ENCODE measurements at places on chromosomes 7 and 10.

DNA sequence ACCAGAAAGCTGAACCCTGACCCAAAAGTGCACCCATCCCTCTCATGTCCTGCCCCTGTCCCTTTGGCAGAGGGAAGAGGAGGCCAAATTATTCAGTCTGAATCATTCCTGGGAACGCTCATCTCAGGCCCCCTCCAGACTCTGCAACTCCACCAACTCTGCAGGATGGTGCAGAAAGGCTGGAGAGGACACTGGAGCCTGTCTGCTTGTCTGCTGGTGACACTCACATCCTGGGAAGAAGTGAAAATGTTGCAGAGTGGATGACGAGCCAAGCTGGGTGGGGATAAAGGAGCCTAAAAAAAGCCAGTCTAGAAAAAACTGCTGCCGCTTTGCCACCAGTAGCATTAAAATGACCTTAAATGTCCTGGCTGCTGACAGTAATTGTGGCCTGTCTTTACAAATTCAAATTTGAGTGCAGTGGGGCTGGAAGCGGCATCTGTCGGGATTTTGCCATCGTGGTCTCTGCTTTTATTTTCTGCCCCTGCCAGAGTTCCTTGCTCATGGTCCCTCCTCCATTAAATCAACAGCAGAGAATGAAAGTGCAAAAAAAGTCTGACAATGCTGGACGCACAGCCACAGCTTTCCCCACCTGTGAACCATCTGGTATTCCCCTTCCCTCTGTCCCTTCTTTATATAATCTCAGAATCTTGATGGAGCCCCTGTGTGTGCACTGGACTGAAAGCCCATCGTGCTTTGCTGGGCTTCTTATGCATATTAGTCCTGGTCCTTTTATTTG, 63.9 kb downstream of the STK17A start:
- DNase-seq: no peak

DNA sequence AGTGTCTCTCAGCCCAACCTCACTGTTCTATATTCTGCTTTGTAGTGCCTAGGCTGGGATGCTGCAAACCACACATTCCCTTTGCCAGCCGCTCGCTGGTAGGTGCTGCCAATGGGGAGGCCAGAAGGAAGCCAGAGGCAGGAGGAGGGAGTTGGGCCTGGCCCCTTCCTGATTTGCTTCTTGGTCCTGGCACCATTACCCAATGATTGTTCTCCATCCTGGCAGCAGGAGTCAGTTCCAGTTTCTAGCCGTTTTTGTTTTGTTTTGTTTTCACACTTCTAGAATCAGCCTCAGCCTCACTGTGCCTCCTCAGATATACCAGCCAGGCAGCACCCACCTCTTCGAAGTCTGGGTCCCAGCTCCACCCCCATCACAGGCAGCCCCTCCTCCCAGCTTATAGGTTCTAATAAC, 27.4 kb upstream of the LOXL4 start:
- no peak for DNase-seq

DNA sequence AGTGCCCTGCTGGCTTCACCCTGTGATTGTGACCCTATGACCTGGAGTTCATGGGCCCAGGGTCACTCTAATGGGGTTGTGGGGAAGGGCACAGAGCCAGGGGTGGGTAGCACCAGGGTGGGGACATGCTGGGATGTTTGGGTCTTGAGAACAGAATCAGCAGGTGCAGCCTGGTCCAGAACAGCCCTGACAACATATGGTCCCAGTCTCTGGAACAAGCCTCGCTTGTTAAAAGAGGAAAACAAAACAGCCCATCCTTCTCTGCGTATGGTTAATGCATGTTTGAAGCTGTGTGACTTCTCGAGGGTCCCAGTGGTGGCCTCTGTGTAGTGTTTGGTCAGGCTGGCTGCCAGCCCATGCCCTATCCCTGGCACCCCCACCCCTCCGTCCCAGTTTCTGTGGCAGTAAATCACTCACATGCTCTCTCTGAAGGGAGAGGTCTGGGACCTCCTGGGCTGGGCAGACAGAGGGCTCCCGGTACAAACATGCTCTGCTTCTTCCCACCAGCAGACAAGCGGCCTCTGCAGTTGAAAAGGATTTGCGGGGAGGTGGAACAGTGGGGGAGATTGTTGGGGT, 79.4 kb downstream of the FAM241B start:
- no peak for DNase-seq

GRCh38 chr10:70052462-70053217, at the start of gene MACROH2A2:
MACROH2A2 (plus strand) TSS chr10:70052846; CDS start chr10:70075659, 22,813 bp downstream.
- no peak for DNase-seq

DNA sequence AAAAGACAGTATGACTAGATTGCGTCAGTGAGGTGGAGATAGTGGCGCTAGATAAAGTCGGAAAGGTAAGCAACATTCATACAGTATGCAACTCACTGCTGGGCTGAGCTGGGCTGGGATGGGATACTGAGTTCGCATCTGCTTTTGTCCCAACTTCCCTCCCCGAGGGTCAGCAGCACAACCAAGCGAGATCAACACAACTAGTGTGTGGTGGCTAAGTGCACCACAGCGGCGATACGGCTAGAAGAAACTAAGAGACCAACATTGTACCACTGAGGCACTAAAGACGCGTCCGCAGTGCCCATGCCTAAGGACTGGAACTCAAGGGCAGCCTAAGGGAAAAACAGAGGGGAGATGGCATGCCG, 467 bp downstream of the EXOSC1 start:
- DNase-seq: no peak

GRCh38 chr10:120415709-120416330, 41.2 kb upstream of the PLPP4 start:
- no peak for DNase-seq

DNA sequence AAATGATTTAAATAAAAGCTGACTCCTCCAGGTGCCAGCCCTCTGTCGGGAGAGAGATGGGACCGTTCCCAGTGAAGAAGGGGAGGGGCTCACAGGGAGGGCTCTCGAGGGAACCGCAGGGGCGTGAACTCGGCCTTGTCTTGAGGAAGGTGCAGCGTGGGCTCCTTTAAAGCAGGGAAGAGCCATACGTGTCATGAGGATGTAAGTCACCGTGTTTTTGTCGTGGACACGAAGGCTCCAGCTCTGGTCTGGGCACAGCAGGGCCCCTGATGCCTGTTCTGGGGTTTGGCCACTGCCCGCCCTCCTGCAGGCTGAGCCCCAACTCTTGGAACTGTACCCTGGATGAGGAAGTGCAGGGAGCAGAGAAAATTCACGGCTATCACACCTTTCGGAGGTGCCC, 45.0 kb downstream of the JAKMIP3 start:
- DNase-seq: no peak

DNA sequence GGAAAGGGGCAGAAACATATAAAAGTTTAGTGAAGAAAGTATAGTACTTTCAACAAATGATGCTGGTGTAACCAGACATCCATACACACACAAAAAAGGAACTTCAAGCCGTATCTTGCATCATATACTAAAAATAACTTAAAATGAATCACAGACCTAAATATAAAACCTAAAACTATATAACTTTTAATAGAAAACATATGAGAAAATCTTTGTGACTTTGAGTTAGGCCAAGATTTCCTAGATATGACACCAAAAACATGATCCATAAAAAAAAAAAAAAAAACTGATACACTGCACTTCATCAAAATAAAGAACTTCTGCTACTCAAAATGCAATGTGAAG, 40.9 kb downstream of the NUDCD3 start:
- peak; percentile 36 for DNase-seq

DNA sequence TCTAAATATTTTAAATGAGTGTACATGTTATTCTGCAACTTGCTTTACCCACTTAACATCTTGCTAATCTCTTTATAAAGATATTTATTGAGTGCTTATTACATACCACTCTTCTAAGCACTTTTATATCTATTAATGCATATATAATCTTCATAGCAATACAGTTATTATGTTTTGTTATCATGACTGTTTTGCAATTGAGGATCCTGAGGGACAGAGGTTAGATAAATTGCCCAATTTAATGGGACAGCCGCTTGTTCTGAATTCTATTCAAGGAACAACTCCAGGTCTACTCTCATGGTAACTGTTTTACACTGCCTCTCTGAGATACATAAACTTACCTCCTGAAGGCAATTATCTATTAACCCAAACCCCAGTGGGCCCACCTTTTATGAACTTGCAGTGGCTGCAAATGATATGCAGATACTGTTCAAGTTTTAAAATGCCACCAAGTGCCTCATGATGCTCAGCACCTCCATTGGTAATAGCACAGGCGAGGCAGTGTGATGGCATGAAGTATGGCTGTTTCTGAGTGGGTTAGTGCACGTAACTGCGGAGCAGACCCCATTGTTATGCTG, 60.5 kb downstream of the PON1 start:
- DNase-seq: no peak

- DNase-seq: no peak
Measured at GRCh38 chr7:2182461-2182860, 50.3 kb downstream of the MAD1L1 start.

DNA sequence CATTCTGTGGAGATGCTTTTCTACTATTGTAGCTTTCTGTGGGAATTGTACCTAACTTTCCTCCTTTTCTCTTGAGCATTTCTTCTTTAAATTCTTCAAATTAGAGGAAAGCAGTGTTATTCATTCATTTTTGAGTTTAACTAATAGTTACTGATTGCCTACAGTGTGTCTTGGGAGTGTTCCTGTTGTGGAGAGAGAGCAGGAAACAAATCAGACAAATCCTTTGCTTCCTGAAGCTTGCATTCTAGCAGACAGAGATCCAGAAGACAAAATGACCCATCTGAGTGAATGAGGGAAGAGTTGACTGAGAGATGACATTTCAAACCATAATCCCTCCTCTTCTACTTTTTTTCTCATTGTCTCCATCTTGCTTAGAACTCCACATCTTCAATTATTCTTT, 170.4 kb downstream of the SUGCT start:
- no peak for DNase-seq

DNA sequence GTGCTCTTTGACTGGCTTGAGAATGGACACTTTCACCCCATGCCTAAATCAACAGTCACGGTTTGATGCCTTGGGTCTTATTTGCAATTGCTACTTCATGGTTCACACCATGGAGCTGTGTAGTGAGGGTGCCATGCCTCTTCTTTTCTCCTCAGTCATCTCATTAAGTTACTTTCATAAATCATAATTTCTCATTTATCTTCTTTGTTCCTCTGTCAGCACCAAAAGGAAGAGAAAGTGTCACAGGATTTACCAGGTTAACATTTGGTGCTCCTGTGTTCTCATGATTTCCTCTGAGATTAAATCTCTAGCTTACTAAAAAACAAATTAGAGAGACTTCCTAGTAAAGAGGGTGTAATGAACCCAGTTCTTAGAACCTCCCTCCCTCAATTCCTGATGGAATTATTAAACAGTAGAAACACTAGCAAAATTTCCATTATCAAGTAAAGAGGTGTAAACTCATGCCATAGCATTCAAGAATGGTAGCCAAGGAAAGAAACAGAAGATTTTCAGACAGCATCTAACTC, 75.7 kb downstream of the RAMP3 start:
- DNase-seq: no peak

DNA sequence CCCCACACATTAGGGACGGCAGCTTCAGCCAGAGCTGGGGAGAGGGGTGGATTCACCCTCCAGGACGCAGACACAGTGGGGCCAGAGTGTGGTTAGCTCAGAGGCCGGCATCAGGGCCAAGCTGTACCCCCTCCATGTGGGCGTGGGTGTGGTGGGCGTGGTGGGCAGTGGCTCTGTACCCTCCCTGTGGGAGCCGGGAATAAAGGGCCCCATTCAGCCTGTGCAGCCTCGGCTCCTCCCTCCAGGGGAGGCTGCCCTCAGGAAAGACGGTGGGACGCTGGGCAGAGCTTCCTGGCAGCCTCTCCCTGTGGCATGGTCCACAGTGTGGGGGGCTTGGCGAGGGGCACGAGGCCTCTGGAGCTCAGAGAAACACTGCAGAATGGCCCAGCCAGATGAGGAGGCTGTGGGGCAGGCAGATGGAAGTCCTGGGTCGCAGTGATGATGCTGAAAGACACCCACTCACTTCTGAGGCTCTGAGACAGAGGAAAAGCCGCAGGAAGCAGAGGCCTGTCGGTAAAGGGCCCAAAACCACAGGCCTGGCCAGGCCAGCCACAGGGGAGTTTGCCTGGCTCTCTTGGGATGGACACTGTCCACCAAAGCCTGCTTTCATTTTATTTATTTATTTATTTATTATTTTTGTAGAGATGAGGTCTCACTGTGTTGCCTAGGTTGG, 108.0 kb downstream of the SH3PXD2A start:
- no peak for DNase-seq

- DNase-seq: peak; percentile 32
Measured at GRCh38 chr7:157397731-157398691, 61.2 kb downstream of the DNAJB6 start.

DNA sequence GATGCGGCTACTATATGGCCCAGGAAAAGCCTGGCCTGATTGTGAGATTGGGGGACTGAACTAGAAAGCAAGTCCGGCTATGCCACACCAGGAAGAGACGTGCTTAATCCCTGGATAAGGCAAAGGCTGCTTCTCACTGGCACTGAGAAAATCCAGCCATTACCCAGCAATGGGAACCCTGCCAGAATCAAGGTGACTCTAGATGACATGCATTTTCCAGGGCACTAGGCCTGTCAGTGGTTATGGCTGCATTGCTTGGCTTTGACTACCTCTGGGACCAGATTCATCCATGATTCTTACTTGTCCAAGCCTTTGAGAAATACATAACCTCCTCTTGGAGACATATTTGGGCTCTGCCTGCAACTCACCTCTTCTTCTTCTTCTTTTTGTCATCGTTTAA, 317.2 kb downstream of the GRID1 start:
- DNase-seq: no peak

- no peak for DNase-seq
Measured at GRCh38 chr7:106216517-106216922, 68.3 kb downstream of the NAMPT start.

DNA sequence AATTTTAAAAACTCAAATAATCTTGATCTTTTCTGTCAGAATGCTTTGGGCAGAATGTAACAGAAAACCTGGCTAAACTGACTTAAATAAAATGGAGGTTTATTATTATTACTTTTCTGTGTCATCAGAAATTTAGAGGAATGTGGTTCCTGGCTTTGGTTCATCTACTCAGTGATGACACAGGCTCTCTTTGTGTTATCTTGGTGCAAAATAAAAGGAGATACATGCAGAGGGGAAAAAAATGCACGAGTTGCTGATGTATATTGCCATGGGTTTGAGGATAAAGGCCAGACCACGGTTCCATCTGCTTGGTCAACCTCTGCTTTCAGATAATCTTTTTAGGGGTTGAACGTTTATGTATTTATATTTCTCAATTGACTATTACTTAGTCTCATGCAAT, 181.4 kb downstream of the SUGCT start:
- no peak for DNase-seq

- no peak for DNase-seq
Measured at GRCh38 chr7:155555116-155555695, 8.8 kb upstream of the CNPY1 start.

Data from KBM-7 (cell line).